NCI-H460 (cell line): ENCODE measurements at places on chromosomes 3 and 15.

DNA sequence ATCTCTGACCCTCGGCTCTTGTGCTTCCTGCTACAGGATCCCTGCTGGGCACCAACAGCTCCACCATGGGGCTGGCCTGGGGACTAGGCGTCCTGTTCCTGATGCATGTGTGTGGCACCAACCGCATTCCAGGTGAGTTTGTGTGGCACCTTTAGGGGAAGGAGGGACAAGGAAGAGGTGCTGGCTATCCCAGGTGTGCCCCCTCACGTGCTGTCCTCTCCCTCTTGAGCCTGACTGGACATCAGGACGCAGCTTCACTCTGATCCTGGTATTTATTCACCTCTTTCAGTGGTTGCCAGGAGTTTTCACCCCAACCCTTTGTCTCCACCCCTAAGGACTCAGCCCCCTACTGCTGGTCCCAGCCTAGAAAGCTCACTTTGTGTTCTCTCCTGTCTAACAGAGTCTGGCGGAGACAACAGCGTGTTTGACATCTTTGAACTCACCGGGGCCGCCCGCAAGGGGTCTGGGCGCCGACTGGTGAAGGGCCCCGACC, 960 bp downstream of the THBS1 start:
- no peak for DNase-seq

GRCh38 chr3:71309342-71309741, 274.2 kb downstream of the FOXP1 start:
- DNase-seq = no peak

GRCh38 chr15:64009798-64010261, 36.5 kb downstream of the DAPK2 start:
- no peak for DNase-seq

DNA sequence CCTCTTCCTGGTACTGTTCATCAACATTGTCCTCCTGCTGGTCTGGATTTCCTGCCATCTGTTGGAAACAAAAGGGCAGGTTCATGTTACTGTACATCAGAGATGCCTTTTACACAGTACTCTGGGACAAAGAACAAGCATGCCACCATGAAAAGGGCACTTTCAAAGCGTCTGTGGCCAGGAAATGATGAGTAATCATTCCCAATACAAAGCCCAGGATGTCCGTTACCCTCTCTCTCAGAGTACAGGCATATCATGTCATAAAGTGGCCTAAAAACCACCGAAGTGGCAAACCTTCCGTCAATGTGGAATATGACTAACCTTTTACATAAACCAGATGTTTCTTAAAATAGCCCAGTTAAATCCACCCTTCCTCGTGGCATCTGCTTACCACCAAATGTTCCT, 71.2 kb downstream of the GOLIM4 start:
- no peak for DNase-seq

DNA sequence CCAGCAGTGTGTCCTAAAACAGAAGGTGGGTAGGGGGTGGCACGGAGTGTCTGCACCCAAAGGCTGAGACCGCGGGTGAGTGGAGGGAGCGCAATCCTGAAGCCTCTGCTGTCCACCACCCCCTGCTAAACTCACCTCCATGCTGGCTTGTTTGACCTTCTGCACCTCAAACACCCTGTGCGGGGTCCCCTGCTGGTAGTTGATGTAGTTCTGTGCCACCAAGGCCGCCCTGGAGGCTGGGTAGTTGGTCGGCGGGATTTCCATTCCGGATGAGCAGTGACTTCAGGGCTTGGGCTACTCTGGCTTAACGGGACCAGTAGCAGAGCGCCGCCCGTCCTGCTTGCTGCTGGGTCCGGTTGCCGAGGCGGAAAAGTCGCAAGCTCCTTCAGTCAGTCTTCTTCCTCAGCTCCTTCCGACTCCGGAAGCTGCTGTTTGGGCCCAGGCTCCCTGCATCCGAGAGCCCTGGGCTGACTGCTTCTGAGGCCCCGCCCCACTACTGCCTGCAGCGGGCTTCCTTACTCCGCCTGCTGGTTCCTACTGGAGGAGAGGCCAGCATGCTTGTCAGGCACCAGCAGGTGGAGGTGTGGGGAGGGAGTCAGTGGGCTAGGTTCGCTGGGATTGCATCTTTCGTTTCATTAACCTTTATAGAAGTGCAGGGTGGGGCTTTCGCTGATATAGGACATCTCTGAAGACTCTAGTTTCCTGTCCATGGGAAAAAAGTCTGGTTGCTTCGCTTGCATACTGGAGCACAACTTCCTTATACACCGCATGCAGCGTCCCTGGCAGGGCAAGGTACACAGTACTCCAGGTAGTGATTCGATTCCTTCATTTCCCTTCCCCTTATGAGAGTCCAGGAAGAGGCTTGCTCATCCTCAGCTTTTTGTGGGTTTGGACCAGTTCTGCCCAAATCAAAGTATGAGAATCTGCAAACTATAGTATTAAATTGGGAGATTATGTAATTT, at the start of gene LXN:
Gene LXN, minus strand, starts transcription at position 434 of the 962 bp plus-strand sequence. Its CDS starts 170 bp downstream, at position 264.
- DNase-seq = peak; percentile 79

- no peak for DNase-seq
Observed at GRCh38 chr15:29018120-29018805, 132.5 kb downstream of the APBA2 start.

- DNase-seq = no peak
Observed at GRCh38 chr3:133413161-133414020, 13.5 kb downstream of the BFSP2 start.
